T-cell (primary cell): ENCODE measurements at places on chromosomes 5 and 9. TPM values are rescaled to one million over a fixed set of nuclear protein-coding genes. Genes with fewer than 3 reads are reported as not detected.

DNA sequence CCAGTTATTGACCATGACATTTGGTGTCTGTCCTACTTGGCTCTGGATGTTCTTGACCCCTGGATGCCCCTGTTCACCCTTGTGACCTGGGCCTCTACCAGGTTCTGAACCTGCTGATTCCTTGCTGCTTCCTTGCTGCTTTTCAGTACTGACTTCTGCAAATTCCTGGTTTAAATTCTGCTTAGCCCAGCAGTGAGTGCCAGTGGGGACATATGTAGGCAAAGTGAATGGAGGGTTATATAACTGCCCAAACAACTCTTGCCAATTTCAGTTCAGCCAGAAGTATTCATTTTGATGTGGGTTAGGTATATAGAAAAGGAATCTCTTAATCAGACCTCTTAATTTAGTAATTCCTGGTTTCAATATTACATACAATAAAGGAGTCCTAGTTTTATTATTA, 220.6 kb downstream of the TAF11L14 start:
- DNase-seq: no peak

DNA sequence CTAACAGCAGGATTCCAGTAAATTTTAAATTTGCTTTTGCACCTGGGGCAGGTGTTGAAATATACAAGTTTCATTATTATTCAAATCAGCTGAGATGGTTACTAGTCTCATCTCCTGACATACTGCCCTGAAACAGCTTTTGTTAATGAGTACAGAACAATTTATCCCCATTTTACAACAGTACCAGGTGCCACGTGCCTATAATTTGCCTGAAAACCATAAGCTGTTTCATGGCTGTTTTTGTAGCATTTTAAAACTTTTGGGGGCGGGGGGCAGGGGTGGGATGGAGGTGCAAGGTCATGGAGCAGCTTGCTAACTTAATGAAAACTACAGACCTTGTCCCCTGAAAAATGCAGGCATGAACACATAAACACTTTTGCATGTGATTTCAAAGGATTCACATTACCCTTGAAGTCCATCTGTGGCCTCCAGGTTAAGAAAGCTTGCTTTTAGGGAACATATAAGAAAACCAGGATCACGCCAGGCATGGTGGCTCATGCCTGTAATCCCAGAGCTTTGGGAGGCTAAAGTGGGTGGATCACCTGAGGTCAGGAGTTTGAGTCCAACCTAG, 42.1 kb downstream of the TIMD4 start:
- DNase-seq: no peak

GRCh38 chr5:27639005-27639612, 600.7 kb upstream of the CDH9 start:
- no peak for DNase-seq

The GABRA6 gene
- total RNA-seq: not detected

The PLPP7 gene
- not detected for total RNA-seq

The ENHO gene
- total RNA-seq: 0.32 TPM

DNA sequence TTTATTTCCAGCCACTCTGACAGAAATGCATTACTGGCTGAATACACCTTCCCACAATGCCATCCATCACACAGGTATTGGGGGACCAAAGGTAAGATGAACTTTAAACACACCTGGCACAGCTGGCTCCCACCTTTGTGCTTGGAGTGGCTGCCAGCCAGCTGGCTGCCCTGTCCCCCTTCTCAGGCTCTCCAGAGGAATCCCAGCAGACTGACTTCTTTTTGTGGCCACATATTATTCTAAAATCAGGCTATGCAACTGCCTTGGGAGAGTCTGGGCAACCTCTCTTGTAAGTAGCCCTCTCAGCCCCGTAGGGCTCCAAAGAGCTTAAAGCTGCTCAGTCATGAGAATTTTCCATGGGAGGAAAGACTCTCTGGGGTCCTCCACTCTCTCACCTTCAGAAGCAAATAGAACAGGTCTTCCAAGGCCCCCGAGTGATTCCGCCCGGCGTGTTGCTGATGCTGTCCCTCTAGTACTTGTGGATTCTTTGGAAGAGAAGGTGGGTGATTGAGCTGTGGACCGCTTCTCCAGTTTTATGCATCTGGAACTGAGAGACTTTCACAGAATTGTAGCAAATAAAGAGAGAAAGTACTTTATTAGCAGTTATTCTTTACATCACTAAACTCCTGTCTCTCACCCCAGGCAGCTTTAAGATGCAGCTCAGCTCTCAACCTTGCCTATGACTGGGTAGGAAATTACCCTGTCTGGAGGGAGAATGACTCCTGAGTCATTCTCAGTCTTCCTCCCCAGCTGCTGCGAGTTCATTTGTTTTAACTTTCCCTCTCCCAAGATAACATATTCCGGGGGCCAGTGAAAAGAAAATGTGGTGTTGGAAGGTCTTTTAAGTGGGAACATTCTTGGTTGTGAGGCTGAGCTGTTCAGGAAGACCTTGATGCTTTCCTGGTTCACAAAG, 159.4 kb upstream of the PITX1 start:
- DNase-seq: no peak

DNA sequence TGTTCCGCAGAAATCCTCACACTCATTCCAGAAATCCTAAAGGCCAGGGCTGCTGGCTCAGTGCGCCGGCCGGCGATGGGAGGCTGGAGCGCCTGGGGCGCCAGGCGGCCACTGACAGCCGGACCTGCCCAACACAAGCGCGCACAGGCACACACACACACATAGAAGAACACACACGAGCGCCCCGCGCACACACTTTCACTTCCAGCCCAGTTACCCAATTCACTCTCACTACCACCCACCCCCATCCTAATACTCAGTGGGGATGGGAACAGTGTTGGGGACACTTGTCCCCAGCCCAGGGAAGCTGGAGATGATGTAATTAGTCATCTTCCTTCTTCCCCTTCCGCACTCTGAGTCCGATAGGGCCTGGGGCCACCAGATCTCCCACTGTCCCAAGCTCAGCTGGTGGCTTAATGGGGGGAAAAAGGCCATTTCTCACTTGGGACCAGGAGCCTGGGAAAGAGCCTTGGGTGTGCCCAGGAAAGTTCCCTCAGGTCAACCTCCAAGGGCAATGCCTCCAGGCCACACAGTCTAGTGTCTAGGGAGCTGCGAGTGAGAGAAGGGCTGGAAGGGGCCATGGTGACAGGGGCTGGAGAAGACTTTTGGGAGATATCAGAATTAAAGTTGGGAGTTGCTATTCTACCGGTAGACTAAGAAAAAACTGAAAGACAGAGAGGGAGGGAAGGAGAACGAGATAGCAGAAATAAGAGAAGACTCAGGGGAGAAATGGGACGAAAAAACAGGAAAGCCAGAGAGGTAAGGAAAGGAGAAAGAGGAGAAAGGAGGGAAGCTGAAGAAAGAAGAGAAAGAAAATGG, 1.7 kb downstream of the EBF1 start:
- DNase-seq: no peak

DNA sequence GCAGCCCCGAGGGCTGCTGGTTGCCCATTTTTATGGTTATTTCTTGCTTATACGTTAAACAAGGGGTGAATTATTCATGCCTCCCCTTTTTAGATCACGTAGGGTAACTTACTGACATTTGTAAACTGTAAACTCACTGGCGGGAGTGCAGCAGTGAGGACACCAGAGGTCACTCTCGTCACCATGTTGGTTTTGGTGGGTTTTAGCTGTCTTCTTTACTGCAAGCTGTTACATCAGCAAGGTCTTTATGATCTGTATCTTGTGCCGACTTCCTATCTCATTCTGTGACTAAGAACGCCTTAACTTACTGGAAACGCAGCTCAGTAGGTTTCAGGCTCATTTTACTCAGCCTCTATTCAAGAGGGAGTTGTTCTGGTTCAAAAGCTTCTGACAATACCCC, 155.0 kb upstream of the PRDM9 start:
- DNase-seq: no peak

- no peak for DNase-seq
Observed at GRCh38 chr5:59817536-59817935, 76.0 kb downstream of the PDE4D start.

DNA sequence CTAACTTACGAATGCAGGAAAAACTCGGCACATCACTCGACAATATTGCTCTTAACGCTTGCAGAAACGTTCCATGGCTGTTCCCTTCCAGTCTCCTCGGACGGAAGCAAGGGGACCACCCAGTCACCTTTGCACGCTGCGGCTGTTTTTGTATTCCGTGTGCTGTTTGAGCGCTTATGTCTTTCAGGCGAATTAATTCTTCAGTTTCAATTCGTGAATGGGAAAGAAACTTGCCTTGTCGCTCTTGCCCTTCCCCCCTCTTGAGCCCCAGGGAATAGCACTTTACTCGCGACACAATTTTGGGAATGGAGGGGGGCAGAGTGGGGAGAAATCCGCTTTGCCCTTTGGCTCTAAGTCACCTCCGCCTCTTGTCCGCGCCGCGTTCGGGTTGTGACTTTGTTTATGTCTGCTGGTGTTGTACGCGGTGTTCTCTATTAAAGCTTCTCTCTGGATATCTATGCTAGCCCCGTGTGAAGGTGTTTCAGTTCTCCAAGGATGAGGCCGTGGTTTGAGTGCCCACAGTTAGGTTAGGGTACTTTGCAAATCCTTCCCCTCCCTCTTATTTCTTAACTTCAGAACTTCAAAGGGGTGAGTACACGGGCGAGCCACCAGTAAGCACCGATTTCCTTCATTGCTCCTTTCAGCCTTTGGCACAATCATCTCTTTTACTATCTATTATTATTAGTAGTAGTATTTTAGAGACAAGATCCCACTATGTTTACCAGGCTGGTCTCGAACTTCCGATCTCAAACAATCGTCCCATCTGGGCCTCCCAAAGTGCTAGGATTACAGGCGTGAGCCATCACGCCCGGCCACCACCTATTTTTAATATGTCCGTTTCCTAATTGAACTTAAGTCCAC, 2.7 kb downstream of the FOXB2 start:
- no peak for DNase-seq
